ENCODE measurements at places on chromosomes 7 and 10.

DNA sequence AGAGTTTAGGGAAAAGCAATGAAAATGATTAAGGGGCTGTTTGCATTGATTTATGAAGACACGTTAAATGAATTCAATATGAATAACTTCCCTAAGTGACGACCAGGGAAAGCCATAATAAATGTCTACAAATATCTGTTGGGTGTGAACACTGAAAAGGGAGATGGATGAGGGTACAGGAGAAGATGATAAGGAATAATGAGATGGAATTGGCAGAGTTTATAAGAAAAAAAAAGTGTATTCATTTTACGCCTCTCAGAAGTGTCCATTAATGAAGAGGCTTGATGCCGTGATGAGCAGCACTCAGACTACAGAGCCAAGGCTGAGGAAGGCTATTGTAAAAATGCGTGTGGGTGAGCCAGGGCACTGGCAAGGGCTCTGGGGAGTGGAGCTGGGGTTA is 346.7 kb upstream of the AKR1E2 start:
- no peak for DNase-seq

DNA sequence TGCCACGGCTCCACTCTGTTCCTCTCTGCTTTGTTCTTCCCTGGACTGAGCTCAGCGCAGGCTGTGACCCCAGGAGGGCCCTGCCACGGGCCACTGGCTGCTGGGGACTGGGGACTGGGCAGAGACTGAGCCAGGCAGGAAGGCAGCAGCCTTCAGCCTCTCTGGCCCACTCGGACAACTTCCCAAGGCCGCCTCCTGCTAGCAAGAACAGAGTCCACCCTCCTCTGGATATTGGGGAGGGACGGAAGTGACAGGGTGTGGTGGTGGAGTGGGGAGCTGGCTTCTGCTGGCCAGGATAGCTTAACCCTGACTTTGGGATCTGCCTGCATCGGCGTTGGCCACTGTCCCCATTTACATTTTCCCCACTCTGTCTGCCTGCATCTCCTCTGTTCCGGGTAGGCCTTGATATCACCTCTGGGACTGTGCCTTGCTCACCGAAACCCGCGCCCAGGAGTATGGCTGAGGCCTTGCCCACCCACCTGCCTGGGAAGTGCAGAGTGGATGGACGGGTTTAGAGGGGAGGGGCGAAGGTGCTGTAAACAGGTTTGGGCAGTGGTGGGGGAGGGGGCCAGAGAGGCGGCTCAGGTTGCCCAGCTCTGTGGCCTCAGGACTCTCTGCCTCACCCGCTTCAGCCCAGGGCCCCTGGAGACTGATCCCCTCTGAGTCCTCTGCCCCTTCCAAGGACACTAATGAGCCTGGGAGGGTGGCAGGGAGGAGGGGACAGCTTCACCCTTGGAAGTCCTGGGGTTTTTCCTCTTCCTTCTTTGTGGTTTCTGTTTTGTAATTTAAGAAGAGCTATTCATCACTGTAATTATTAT is 1.2 kb downstream of the CLDN4 start:
- DNase-seq, result peak; percentile 93

- no peak for DNase-seq
These were observed 10.6 kb downstream of the LRIT2 start for GRCh38 chr10:84214612-84215235.

DNA sequence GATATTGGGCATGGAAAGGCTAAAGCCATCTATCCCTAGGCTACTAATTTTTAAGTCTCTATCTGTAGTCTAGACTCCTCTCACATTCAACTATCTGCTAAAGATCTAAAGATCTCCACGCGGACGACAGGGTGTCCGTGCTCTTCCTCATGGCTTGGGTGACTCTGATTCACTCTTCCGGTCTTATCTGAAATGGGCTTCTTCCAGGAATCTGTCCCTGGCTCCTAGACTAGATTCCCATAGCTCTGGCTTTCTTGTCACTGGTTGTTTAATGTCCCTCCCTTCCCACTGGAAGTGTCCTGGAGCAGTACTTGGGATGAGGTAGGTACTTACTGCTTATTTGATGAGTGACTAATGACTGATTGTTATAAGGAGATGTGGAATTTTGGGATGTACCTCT is 62.0 kb upstream of the PODXL start:
- no peak for DNase-seq

DNA sequence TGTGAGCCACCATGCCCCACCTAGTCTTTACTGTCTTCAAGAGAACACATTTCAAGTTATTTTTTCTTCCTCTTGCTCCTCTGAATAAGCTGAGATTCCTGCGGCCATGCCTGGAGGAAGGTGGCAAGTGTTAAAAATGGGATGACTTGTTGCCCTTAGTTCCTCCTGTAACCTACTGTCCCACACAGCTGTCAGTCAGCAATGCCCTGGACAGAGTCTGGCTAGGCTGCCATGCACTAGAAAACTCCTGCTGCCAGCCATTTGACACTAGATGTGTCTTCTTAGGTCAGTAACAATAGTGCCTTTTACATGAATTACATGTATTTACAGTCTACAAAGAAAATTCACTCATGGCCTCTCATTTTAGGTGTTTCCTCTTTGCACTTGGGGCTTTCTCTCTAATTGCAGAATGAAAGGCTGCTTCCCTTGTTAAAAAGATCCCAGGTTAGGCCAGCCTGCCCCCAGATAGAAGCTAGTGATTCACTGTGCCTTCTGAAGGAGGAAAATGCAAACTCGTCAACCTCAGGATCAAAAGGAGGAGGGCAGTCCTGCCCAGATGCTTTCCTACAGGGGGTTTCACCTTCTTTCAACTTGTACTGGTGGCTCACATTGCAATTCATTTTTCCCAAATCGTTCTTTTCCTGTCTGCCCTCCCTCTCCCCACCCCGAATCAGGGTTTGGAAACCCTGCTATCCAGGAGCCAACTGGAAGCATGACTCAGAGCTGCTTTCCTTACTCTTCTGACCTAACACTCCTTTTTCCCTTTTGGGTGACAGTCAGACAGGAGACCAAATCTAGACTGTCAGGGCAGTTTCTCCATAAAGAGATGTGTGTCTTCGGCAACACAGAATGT is 136.6 kb downstream of the SPAG6 start:
- DNase-seq, result no peak

DNA sequence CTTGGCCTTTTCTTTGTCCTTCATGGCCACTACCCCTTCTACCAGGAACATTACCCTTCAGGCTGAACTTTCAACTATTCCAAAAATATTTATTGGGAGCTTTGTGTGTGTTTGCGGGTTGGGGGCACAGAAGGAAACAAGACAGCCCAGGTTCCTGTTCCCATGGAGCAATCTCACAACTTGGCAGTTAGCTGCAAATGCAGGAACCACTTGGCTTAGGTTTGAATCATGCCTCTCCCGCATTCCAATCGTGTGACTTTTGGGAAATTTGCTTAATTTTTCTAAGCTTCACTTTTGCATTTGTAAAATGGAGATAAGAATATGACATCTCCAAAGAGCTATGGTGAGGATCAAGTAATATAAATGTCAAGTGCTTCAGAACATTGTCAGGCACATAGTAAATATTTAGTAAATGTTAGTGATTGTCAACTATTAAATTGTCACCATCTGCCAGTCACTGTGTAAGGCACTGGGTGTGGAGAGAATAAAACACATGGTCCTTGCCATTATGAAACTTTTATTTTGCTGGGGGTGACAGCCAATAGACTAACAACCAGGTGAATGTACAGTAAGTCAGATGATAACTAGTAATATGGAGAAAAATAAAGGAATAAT is 277.1 kb downstream of the SNX13 start:
- no peak for DNase-seq

DNA sequence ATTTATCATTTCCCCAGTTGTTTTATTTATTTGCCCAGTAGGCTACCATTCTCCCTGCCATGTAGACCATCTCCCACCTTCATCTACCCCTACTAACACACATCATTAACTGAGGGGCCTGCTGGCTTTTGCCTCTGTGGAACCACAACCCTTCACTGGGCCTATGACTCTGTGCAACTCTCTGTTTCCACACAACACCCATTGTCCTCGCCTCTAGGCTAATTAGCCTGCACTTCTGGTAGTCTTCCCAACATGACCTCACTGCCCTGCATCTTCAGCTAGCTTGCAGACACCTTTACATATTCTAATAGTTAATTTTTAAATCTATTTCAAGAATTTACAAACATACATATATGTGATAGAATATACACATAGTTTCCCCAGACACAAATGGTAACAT is 7.5 kb downstream of the ANKIB1 start:
- no peak for DNase-seq

DNA sequence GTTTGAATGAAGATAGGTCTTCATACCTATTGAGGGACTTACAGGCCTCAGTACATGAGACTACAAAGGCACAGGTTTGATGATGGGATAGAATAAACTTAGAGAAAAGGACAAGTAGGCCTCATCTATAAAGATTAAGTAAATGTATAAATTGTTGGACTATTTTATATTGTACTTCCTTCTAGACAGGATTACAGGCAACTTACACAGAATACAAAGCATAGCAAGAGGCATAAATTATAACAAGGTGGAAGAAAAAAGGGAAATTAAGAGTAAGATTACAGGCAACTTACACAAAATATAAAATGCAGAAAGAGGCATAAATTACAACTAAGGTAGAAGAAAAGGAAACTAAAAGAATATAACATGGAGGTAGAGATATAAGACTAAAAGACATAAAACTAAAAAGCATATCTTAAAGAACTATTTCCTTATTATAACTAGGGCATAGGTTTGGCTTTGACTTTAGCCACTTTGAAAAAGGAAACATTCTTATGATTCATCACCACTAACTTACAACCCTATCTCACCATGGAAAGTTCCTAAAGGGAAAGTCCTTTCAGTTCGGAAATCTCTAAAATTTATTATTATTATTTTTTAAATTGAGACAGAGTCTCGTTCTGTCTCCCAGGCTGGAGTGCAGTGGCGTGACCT is 153.1 kb downstream of the GALNT11 start:
- no peak for DNase-seq

DNA sequence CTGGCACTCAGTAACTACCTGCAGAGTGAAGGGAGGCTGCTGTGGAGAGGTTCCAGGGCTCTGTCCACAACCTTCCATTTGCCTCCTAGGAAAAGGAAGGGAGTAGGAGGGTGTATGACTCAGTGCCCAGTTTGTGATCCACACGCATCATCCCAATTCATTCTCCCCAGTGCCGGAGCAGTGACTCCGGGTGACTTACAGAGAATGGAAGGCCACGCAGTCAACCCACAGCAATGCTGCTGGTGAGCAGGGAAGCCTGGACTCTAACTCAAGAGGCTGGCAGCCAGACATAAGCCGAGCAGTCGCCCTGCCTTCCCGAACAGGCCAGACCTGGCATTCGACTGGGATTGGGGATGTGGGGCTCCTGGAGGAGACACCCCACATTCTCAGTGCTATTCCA is 139.9 kb downstream of the SH3PXD2A start:
- no peak for DNase-seq

- DNase-seq, result no peak
These were observed 51.4 kb downstream of the PLPP4 start for GRCh38 chr10:120508393-120508792.

DNA sequence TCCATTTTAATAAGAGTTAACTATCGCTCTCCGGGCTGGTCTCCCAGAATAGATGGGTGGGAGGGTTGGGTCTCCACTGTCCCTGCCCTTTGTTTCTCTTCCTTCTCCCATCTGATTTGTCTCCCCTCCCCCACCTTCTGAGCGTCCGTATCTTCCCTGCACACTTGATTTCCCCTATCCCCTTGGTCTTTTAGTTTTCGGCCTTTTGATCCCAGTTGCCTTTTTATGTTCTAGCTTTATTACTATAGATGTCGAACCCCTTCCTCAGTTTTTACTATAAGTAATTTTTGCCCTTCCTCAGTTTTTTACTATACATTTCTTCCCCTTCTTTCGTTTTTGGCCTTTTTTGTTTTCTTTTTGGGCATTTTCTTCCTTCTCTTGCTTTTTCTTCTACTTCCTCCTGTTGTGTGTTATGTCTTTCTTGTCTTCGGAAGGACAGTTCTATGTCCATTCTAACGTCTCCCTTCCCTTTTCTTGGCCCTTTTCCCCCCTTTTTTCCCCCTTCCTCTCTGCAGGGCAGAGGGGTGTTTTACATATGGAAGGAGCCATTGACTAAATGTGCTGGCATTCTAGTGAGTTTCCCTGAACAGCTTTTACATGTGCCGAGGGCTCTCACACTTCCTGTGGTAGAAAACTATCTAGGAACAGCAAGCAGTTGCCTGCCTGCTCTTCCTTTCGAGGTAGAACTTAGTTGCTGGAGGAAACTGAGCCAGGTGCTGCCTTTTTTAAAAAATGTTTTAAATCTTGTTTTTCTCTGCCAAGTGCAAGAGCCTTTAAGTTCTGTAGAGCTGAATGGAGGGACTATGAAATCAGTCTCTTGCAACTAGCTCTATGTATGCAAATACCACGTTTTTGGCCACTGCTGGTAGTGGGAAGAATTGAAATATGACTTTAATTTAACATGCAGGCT is 2.8 kb downstream of the TET1 start:
- DNase-seq, result no peak

GRCh38 chr10:109922358-109922975 is 844 bp downstream of the XPNPEP1 start:
- DNase-seq, result no peak

DNA sequence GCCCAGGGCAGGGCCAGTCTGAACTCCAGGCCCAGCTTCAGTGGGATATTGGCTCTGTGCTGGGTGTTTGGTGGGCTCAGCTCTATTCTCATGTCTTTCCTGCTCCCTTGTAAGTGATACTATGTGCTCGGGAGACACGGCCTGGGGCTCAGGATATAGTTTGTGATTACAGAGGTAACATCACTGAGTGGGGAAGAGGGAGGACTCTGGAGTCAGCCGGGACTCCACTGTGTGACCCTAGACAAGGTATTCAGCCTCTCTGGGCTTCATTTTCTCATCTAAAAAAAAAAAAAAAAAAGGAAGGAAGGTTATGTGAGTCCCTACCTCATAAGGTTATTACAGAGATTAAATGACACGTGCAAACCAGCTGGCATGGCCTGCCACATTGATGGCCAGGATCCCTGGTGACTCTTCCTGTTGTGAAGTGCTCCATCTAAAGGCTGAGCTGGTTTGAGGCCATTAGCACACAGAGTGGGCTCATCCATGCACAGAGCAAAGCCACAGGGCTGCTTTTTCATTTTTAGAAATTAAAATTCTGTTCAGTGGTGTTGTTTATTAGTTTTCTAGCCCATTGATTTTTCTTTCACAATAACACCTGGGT is 15.7 kb downstream of the SLC13A4 start:
- no peak for DNase-seq

- no peak for DNase-seq
These were observed 77.5 kb downstream of the CDK6 start for GRCh38 chr7:92758796-92759431.

DNA sequence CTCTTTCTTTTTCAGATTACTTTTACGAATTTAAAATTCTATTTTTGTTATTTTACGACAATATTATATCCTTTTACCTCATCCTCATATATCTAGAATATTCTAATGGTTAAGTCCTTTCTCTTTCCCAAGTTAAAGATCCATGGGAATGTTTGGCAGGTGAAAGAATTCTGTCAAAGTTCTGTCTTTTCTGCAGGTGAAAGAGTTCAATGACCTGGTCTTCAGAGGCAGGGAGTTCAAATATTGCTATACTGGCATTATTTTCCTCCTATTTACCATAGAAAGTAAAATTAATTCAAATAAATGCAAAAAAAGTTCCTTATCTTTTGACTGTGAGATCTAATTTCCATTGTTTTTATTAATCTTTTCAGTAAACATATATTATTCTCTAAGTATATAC is 194.3 kb downstream of the ARL4A start:
- DNase-seq, result no peak
